Renal cortex interstitium (tissue), 15 donors: ENCODE measurements at places on chromosomes 3 and 15.

- no peak for DNase-seq
Measured at GRCh38 chr15:37098468-37099318, 1.7 kb downstream of the MEIS2 start.

DNA sequence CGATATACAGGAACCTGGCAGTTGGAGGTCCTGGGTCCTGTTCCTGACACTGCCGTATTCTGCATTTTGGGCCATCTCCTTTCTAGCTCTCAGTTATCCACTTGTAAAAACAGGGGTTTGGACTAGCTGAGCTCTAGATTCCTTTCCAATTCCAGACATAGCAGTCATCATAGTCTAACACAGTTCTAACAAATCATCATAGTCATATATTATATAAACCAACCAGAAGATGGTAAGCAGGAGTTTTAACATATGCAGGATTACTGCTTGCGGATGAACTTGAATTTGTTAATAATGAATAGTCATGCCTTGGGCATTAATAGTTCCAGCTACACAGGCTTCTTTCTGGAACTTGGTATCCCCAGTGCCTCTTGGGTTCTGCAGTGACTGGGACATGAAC is 26.6 kb downstream of the MASP1 start:
- no peak for DNase-seq

DNA sequence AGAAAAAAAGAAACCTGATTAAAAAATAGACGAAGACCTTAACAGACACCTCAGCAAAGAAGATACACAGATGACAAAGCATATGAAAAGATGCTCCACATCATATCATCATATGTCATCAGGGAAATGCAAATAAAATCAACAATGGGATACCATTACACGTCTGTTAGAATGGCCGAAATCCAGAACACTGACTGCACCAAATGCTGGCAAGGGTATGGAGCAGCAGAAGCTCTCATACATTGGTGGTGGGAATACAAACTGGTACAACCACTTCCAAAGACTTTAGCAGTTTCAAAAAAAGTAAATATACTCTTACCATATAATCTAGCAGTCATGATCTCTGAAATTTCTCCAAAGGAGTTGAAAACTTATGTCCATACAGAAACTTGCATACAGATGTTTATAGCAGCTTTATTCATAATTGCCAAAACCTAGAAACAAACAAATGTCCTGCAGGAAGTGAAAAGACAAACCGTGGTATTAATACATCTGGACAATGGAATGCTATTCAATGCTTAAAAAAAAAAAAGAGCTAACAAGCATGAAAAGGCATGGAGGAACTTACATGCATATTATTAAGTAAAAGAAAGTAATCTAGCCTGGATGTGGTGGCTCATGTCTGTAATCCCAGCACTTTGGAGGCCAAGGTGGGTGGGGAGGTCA is 107.4 kb downstream of the HES1 start:
- DNase-seq: no peak

DNA sequence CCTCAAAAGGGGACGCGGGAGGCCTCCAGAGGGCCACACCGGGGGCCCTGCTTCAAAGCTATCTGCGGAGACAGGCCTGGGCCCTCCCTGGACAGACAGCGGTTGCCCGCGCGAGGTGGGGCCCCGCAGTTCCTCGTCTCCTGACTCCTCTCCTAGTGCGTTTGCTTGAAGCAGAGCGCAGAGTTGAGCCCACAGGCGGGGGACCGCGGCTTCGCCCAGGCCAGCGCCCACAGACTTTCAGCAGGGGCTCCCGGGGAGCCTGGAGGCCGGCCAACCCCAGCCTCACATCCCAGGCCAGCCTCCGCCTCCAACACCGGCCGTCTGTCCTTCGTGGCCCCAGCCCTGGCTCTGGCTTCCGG is 540 bp upstream of the ADAMTS7 start:
- no peak for DNase-seq

DNA sequence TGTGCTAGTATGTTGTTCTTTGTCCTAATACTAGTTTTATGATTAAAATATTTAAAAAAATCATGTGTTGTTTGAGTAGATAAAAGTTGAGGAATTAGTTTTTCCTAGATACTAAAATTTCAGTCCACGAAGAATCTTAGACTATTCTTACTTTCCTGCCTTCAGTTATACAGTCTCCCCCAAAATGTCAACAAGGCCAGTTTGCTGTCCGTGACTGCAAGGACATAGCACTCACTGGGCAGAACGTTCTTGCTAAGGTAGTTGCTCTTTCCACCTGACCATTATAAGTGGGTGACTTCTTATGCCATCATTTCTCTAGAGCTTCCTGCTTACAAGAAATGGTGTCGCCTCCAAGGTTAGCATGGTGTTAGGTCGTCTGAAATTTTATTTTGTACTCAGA is 32.8 kb downstream of the KAT2B start:
- no peak for DNase-seq

DNA sequence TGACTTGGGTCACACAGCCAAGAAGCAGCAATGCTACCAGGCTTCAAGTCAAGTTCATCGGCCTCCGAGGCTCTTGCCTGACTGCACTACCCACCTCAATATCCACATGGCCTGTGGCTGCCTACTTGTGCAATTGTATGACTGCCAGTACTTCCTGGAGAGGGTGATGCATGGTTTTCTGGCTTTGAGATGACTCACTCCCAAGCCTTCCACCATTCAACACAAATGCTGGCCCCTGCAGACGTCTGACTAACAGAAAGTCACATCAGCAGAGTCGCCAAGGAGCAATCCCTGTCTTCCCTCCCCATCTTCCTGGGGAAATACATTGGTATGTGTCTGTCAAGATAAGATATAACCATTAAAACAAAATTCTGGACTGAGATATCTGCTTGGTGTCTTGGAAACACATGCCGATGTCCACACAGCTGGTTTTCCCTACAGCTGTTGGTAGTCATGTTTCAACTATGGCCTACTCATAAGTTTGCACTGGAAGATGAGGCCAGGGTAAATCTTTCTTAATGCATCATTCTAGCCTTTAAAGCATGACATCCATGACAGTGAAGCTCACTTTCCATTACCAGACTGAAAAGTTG is 79.6 kb upstream of the SPATA12 start:
- DNase-seq: no peak

DNA sequence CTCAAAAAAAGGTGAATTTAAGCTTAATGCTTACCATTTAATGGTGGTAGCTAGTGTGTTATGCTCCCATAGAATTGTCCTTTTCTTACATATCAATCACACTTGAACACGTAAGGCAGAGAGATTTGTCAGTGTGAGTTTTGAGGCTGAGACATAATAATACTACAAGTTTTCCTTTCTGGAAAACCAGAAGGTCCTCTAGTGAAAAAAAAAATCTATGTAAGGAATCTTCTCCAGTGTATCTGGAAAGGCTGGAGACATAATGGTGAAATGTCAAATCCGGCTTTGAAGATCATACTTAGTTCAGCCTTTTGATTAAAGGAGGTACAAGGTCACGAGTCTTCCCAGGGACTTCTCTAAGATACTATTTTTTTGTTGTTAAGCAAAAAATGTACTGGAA is 3.4 kb downstream of the TSC22D2 start:
- no peak for DNase-seq

- DNase-seq: no peak
Measured at GRCh38 chr3:29606416-29606815, 325.5 kb downstream of the RBMS3 start.

- DNase-seq: no peak
Measured at GRCh38 chr3:157130467-157131251, 29.3 kb downstream of the CCNL1 start.

GRCh38 chr3:39724233-39724846 is 85.1 kb upstream of the MYRIP start:
- DNase-seq: no peak

DNA sequence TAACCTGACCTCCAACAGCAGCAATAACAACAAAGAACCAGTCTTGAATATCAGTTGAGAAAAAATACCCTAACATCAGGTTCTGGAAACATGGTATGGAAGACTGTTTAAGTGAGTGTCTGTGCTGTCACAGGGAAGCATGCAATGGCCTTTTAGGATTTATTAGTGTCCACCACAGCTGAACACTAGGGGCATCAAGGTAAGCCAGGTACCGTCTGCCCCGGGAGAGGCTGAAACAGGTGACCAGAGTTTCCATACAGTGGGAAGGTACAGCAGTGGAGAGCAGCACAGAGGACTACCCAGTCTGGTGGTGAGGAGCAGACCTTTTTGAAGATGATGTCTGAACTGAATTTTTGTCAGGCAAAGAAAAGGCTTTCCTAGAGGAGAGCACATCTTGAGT is 18.4 kb downstream of the ZDHHC23 start:
- no peak for DNase-seq

DNA sequence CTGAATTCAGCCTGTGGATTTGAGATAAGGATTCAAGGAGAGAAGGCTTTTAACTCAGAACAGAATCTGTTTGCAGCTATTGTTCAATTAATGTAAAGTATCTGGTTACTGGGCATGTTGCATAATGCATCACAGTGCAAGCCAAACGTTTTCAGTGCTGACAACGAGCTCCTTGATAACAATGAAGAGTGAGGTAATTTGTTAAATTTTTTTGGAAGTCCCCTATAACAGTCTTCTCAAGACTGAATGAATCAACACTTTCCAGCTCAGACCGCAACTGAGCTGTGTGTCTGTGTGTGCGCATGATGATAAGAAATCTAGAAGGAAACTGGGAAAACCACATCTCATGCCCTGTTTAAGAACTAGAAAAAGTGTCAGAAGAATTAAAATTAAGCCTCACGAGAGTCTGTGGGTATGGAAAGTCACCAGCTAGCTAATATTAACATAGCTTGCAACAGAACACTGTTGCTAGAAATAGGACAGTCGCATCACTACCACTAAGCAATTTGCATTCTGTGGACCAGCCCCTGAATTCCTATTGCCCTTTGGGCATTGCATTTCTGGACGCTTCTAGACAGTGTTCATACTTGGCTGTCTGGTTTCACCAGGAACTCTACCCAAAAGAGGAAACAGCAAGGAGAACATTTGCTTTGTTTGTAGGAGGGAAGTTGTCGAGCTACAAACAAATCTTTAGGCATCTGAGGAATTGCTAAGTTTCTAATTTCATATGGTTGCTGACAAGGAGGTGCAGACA is 43.7 kb upstream of the ATP2C1 start:
- no peak for DNase-seq

DNA sequence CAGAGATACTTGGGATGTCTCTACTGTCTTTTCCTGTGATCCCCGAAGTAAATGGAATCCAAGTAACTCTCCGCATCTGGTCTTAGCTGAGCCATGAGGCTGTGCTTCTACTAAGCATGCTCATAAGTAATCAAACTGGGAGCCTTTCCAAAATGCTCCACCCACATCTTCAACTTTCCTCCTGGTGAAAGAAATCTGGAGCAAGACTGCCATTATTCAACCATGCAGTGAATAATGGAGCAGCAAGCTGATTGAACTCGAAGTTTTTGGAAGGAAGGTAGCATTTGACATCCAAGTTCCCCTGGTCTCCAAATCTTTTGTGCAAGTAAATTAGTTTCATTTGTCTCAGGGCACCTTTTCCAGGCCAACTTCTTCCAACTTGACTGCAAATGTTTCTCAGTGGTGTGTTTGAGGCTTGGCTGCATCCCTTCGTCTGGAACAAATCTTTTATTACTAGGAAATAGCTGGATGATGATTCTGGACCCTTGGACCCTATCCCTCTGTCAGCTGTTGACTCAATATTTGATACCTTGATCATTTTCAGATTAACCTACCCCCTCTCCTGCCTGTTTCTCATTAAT is 19.4 kb downstream of the GXYLT2 start:
- no peak for DNase-seq

DNA sequence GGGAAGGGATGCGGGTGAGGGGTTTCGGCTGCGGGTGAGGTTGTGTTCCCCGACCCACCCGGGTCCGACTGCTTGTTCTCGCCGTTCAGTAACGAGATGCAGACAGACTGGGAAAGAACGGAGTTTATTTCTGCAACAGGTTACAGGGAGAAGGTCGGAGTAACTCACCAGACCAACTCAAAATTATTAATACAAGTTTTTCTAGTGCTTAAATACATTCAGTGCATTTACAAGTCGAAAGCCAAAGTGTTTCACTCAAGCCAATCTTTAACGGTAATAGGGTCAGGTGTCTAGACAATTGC is 492 bp upstream of the HIGD1A start:
- no peak for DNase-seq

GRCh38 chr3:29331035-29331434 is 50.2 kb downstream of the RBMS3 start:
- no peak for DNase-seq

DNA sequence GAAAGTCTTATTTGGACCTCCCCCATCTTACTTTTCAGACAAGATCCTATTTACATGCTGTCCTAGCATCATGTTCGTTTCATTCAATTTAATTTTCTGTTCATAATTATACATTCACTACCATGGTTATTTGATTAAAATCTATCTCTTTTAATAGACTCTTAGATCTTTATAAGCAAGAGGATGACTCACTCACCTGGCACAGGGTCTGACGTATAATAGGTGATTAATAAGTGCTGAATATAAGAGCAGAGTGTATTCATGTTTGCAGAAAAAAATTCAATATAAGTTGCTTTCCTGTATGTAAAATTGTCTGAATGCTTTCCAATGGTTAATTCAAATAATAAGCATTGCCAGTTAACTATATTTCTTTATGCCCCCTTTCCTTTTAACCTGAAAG is 165.5 kb upstream of the CBLB start:
- DNase-seq: no peak

DNA sequence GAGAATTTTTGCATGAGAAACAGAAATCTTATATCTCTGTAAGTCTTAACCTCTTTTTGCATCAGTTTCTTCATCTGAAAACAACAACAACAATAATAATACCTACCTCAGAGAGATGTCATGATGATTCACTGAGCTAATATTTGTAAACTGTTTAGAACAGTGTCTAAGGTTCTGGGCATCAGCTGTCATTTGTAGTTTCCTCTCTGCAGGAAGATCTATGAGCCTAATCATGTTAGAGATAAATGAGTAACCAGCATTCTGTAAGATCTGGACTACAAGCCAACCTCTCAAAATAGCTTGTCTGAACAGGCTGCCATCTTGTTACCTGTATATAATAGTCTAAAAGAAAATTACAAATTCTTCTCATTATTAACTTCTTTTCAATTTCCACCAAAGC is 383.0 kb upstream of the RORA start:
- no peak for DNase-seq

GRCh38 chr3:30786365-30786764 is 108.1 kb downstream of the GADL1 start:
- DNase-seq: no peak

DNA sequence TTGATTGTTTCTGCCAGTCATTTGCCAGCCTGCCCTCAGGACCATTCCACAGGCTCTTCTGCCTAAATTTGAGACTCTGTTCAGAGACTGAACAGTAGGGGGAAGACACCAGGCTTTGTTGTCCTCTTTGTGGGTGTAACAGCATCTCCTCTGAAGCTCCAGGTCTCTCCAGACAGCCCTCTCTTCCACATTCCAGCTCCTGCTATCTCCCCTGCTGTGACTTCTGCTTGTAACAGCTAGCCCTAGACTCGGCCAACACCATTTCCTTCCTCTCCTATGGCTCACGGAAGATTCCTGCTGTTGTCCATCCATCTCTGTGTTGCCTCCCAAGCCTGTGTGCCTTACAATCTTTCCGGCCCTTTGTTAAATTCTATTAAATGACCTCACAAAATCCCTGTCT is 40.2 kb downstream of the SUCLG2 start:
- DNase-seq: no peak

GRCh38 chr15:101617390-101617965 is 34.7 kb downstream of the TM2D3 start:
- DNase-seq: no peak
